Thoracic aorta (tissue), 2 donors: ENCODE measurements at places on chromosomes 5 and 9.
A peak's percentile ranks its signal among the peaks of the same experiment; 100 is the strongest.

GRCh38 chr5:111494355-111494999, 17.9 kb downstream of the STARD4 start:
- H3K27me3 ChIP-seq, result no peaks in the 10 kb centered on the region
- no peaks in the 10 kb centered on the region for H3K36me3 ChIP-seq
- H3K4me3 ChIP-seq, result no peak overlapping the region
- H3K4me1 ChIP-seq, result no peaks in the 10 kb centered on the region

DNA sequence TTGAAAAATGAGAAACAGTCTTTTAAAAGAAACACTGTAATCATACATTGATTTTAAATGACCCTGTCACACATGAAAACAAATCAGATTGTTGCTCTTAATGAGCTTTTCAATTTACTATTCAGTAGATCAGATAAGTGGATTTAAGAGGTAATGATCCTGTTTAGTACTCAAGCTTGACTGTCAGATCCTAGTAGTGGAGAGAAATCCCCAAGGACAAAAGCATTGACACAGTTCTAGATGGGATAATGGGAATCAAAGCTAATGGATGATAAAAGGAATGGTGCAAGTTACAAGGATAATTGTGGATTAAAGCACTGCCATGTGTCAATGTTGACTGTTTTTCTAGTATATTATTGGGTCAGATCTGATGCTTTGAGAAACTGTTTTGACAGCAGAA, 142.3 kb upstream of the TLX3 start:
- H3K4me3 ChIP-seq, result no peak overlapping the region
- H3K4me1 ChIP-seq, result no peaks in the 10 kb centered on the region
- no peak overlapping the region for H3K27ac ChIP-seq
- no peak for DNase-seq
- H3K36me3 ChIP-seq, result no peaks in the 10 kb centered on the region
- H3K27me3 ChIP-seq, result no peaks in the 10 kb centered on the region

DNA sequence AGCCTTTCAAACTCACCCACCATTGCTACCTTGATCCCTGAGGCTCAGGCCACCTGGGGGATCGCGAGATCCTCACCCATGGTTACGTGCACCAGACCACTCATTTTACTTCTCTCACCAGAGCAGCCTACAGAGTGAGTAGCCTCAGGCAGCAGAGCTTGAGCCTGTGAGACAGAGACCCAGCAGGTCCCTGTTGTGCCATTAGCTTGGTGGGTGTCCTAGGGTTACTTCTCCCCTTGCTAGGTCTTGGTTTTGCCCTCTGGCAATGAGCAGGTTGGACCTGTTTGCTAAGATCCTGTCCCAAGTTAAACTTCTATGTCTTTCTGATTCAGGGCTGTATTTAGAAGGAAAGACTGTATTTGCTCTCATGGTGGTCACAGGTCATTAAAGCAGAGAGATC, 21.8 kb downstream of the WHRN start:
- H3K4me1 ChIP-seq, result no peaks in the 10 kb centered on the region
- no peak overlapping the region for H3K4me3 ChIP-seq
- no peaks in the 10 kb centered on the region for H3K36me3 ChIP-seq
- no peak overlapping the region for H3K27ac ChIP-seq
- DNase-seq, result no peak

DNA sequence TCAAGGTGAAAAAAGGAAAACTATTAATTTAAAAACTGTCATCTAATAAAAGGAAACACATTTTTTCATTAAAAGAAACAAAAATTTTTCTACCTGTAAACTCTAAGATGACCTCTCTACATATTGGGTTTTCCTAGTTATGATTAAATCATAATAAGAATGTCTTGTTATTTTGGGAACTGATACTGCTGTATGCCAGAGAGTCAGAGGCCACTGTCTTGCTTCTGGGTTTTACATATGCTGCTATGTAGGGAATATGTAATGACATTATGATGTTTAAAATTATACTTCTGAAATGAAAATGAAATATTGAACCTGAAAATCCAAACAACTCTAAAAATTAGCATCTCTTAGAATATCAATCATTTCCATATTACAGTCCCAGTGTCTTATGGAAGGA, 63.7 kb downstream of the FEM1C start:
- H3K4me3 ChIP-seq, result no peak overlapping the region
- no peak overlapping the region for H3K27ac ChIP-seq
- H3K36me3 ChIP-seq, result no peaks in the 10 kb centered on the region
- DNase-seq, result no peak

DNA sequence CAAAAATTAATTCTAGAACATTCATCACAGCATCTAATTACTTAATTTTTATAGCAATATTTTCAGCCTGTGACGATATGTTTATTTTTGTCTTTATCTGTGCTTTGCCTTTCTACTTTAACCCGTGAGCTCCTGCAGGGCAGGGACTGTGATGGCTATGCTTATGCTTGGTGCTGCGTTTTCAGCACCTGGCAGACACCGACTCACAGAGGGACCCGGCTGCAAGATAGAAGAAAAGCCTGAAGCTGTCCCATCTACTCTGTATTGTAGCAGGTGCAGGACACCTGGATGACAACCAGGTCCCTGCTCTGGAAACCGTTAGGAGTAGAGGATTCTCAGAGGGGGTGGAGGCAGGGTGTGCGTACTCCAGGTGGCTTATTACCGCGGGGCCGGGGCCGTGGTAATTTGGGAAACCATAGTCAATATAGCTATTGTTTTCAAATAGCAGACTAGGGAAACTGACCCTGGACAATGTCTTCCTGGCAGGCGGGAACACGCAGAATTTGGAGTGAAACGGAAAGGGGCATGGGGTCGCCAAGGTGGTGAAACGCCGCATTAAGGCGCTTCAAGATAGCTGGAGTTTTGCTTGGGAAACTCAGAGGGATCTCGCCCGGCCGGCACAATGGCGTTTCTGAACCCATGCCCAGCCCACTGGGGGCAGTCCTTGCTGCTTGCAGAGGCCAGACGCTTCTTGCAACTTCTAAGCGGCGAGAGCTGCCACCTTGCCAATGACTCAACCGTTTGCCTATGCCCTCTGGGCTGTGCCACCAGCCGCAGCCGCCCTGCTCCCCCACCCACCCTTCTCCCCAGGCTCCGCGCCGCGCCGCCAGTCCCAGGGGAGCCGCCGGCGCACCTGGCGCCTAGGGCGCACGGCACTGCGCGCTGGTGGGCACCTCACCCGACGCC, 140.1 kb upstream of the PALM2AKAP2 start:
- DNase-seq, result peak; percentile 10
- H3K4me1 ChIP-seq, result peaks cover 16% of the 10 kb centered on the region
- peak overlapping the region; percentile 87 for H3K4me3 ChIP-seq
- H3K27ac ChIP-seq, result no peak overlapping the region

GRCh38 chr5:38948501-38948900, 102.7 kb downstream of the OSMR start:
- no peaks in the 10 kb centered on the region for H3K27me3 ChIP-seq
- no peaks in the 10 kb centered on the region for H3K4me1 ChIP-seq
- H3K36me3 ChIP-seq, result peaks cover 44% of the 10 kb centered on the region
- no peak for DNase-seq
- no peak overlapping the region for H3K4me3 ChIP-seq
- no peak overlapping the region for H3K27ac ChIP-seq
